ENCODE measurements at places on chromosomes 12 and 14.

GRCh38 chr14:84825481-84826251 lies 704.3 kb upstream of the FLRT2 start:
- no peak for DNase-seq

GRCh38 chr12:12701457-12701856 lies 5.5 kb upstream of the GPR19 start:
- DNase-seq = no peak

- DNase-seq = no peak
Measured at GRCh38 chr14:63857466-63858030, 4.7 kb downstream of the SYNE2 start.

DNA sequence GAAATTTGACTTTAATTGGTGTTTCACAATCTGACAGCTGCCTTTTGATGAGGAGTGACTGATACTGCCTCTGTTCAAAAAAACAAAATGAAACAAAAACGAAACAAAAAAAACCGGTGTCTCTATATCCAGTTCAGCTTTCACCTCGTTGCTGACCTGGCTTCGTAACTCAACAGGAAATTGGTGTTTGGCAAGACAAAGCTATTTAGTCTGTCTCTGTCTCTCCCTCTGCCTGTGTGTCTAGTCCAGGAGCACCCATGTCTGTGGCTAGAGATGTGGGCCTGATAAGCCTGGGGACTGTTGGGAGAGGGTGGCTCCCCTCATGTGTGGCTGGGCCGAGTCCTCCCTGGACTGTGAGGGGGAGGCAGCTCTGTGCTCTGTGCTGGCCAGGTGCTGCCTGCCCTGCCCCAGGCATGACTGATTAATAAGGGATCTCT lies 11.3 kb downstream of the CACNA1C start:
- no peak for DNase-seq

GRCh38 chr14:22653012-22653621 lies 9.0 kb upstream of the OR6J1 start:
- DNase-seq = peak; percentile 1

GRCh38 chr12:58529114-58529665 lies 391.1 kb downstream of the LRIG3 start:
- DNase-seq = no peak

- no peak for DNase-seq
Measured at GRCh38 chr14:50452296-50452695, 55.6 kb upstream of the CDKL1 start.

- DNase-seq = no peak
Measured at GRCh38 chr12:69000540-69001243, 67.7 kb upstream of the CPM start.

DNA sequence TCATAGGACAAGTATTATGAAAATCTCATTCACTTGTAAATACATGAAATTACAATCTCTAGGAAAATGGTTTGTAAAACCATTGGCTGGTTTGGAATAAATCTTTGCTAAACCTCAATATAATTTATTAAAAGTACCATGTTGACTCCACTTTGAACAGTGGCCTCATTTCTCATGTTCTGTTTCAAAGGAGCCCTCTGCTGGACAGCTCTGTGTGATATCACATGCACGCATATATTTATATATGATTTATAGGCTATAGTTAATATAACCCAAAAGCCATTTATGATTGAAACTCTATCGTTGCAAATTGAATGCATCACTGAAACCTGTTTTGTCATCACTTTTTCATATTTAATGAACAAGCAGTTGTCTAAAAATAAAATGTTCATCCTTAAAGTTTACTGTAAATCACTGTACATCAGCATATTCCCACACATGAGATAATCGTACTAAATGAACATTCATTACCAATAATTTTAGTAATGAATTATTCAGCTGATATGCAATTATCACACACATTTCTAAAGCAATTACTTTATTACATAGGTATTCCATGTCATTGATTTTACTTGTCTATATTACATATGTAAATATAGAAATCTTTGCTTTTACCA lies 493.8 kb downstream of the NPAS3 start:
- DNase-seq = no peak

DNA sequence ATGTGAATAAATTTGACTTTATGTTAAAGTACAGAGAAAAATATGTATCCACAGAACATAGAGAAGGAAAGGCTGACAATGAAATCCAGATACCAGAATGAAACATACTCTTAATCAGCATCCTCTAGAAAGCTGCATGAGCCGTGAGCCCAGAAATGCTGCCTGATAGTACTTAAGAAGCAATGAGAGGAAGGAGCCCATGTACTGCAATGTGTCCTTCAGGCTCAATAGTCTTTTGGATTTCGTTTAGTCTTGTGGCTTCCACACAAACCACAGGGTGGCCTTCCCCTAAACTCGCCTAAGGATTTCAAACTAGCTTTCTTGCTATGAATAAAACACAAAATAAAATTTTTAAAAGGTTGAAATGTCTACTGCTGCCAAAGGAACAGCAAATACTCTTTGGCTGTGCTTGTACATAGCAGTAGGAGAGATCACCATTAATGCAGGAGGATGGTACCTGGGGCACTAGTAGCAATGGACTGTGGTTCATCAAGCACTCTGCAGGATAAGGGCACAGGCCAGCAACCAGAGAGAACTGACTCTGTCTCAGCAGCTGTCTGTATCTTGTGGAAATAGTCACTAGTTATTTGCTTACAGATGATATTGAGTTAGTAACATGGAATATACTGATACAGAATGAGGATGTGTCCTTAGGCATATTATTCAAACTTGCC lies 988.3 kb upstream of the LRFN5 start:
- no peak for DNase-seq

- DNase-seq = no peak
Measured at GRCh38 chr12:53550595-53550994, 43.3 kb upstream of the NPFF start.

- no peak for DNase-seq
Measured at GRCh38 chr12:57151741-57152630, 4.6 kb upstream of the LRP1-AS start.

DNA sequence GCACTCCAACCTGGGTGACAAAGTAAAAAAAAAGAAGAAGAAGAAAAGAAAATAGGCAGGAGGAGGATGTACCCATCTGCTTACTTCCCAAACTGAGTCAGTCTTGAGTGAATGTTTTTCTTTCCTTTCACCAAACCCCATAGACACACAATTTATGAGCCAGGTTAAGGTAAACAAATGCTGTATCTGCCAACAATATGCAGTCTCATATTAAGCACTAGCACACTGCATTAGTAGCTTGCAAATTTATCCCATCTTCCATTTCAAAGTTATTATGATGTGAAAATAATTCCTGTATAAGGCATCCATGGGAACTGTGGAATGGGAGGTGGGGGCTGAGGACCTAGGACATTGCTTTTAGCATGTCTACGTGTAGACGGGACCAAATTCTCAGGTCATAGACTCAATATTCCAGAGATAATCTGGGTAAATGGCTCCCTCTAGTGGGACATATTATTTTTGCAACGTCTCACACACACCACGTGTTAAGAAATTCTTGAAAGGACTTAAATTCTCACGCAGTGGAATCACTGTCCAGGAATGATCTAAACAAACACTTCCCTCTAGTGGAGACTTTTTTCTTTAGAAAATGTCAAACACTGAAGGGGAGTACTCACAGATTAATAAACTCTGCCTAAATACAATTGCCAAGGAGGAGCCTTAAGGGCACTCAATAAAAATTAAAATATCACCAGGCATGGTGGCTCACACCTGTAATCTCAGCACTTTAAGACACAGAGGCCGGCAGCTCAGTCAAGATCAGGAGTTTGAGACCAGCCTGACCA lies 17.1 kb upstream of the OR10P1 start:
- peak; percentile 8 for DNase-seq

- no peak for DNase-seq
Measured at GRCh38 chr14:87084908-87085307, 908.1 kb downstream of the GALC start.

DNA sequence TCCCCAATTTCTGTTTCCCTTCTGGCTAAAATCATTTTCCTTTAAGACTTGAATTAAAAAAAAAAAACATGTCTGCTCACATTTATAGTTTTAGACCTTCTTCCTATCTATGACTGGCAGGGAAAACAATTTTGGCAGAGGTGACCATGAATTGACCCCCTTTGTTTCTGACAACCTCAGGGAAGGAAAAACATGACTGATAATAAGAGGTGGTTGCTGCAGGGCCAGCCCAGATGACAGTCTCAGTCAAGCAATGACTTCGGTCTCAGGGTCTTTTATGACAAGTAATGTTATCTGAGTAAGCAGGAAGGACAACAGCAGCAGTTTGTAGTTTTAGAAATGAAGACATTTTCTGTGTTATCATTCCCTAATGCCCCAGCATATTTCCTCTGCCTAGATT lies 430.9 kb downstream of the LRIG3 start:
- no peak for DNase-seq

GRCh38 chr14:91169951-91170350 lies 56.1 kb downstream of the DGLUCY start:
- no peak for DNase-seq

- DNase-seq = no peak
Measured at GRCh38 chr14:105139212-105139825, 29.3 kb downstream of the JAG2 start.

DNA sequence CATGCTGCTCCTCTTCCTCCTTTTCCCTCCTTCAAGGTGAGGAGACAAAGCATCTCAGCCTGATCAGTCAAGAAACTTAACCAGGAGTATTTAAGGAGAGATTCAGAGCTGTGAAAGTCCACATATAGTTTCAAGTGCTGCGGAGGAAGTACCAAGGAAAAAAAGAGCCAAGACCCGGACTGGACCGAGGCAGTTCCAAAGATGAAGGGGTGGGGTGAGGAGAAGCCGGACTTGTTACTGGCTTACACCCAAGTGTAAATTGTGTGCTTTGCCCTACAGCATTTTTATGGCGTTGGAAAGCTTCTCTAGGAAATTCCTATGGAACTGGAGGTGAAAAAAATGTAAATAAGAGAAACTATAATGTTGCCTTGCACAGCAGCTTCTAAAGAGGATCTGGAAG lies 263.1 kb downstream of the GRIN2B start:
- DNase-seq = no peak

- no peak for DNase-seq
Measured at GRCh38 chr12:8014836-8015235, 17.7 kb upstream of the FOXJ2 start.

- no peak for DNase-seq
Measured at GRCh38 chr14:92967346-92967926, 44.5 kb downstream of the CHGA start.

DNA sequence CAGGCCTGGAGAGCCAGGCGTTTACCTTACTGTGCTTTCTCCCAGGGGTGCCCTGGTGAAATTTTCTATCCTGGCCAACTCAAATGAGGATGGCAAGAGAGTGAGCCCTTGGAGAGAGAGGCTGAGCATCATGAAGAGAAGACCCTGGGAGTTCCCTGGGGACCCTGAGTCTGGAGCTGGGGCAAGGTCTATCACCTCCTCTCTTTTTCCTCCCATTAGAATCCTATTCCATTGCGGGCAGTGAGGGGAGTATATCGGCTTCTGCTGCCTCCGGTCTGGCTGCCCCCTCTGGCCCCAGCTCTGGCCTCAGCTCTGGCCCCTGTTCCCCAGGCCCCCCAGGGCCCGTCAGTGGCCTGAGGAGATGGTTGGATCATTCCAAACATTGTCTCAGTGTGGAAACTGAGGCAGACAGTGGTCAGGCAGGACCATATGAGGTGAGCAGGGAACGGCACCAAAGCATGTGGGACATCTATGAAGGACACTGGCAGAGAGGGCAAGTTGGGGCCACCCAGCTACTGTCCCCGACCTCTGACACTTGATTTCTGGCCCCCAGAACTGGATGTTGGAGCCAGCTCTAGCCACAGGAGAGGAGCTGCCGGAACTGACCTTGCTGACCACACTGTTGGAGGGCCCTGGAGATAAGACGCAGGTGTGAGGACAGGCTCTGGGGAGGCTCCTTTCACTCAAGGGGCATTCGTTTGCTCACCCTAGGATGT lies 1.6 kb downstream of the ARHGEF25 start:
- DNase-seq = no peak

GRCh38 chr12:13230500-13230899 lies 34.0 kb downstream of the EMP1 start:
- DNase-seq = no peak

- DNase-seq = no peak
Measured at GRCh38 chr12:110137786-110138185, 13.6 kb downstream of the IFT81 start.

- DNase-seq = no peak
Measured at GRCh38 chr12:87806310-87806709, 222.9 kb downstream of the C12orf50 start.

DNA sequence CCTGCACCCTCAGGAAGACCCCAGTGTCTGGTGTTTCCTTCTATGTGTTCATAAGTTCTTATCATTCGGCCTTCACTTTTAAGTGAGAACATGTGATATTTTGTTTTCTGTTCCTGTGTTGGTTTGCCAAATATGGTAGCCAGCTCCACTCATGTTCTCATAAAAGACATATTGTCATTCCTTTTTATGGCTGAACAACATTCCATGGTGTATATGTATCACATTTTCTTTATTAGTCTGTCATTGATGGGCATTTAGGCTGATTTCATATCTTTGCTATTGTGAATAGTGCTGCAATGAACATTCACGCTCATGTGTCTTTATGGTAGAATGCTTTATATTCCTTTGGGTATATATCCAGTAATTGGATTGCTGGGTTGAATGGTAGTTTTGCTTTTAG lies 645.1 kb downstream of the SLC16A7 start:
- DNase-seq = no peak

GRCh38 chr12:116400636-116401372 lies 123.3 kb upstream of the MED13L start:
- no peak for DNase-seq

DNA sequence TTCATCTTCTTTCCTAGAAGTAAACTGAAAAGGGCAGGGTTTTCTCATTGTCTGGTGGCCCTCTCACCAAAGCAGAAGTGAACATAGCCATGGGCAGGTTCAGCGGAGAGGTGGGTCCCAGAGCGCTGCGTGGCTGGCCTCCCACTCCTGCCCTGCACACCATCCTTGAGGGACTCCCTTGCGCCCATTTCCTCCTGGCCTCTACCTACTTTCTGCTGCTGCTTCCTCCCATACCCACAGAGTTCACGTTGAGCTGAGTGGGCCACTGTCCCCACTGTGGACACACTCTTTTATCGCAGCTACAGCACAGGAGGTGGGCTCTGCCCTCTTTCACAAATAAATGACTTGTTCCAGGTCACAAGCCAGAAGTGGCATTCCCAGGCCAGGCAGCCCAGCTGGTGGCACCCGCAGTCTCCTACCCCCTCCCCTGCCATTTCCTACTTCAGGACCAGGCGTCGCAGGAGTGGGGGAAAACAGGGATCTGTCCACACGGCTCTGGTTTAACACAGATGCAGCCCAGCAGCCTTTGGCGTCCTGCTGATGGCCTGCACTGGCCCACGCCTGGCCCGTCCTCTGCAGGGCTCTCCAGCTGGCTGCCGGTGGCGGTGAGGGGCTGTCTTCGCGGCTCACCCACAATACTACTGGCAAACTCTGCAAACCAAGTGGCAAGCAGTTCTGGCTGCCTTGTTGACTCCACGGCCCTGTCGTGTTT lies 4.9 kb downstream of the SIVA1 start:
- DNase-seq = no peak

DNA sequence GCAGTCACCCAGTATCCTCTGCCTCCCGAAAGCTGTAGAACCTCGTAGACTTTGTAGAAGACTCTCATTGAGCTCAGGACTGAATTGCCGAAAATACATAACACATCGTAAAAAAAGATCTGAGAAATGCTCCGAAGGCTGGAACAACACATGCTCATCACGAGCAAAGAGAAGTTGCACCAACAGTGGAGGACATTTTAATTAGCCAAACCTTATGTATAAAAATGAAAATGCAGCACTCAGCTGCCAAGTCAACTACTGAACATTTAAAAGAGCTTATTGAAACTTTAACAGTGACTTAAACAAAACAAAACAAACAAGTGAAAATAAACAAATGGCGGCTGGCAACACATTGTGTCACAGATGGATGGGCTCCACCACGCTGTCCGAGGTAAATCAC lies 519.9 kb downstream of the TMEM132D start:
- no peak for DNase-seq

- DNase-seq = no peak
Measured at GRCh38 chr12:45294906-45295305, 79.0 kb downstream of the ANO6 start.
